ENCODE measurements at places on chromosomes 2 and 18. TPM values are rescaled to one million over a fixed set of nuclear protein-coding genes. Genes with fewer than 3 reads are reported as not detected.

The CASP10 gene
- polyA plus RNA-seq = 6.3 TPM

The COL4A3 gene
- 0.07 TPM for polyA plus RNA-seq

The GTF2A1L gene
- polyA plus RNA-seq = not detected

The GNLY gene
- polyA plus RNA-seq = 20.4 TPM

The ANKRD62 gene
- polyA plus RNA-seq = not detected

The INPP5D gene
- 97.7 TPM for polyA plus RNA-seq

- H3K27me3 ChIP-seq = peaks cover 56% of the 10 kb centered on the region
- no peak overlapping the region for H3K4me3 ChIP-seq
- no peak overlapping the region for H3K27ac ChIP-seq
- no peak for DNase-seq
These were observed 5.2 kb downstream of the CD207 start for GRCh38 chr2:70830366-70830765.

DNA sequence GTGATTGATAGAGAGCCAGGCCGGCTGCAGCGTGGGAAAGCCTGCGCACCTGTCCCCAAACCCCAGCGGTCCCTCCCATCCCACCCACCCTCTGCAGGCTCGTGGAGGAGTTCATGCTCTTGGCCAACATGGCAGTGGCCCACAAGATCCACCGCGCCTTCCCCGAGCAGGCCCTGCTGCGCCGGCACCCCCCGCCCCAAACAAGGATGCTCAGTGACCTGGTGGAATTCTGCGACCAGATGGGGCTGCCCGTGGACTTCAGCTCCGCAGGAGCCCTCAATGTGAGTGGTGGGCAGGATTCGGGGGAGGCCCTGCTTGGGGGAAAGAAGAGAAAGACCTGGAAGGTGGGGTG, 48.9 kb upstream of the ALPP start:
- H3K27ac ChIP-seq = no peak overlapping the region
- H3K36me3 ChIP-seq = no peaks in the 10 kb centered on the region
- no peak overlapping the region for H3K4me3 ChIP-seq
- H3K4me1 ChIP-seq = peaks cover 5% of the 10 kb centered on the region
- no peak for DNase-seq

GRCh38 chr2:46393347-46393820, 86.0 kb upstream of the TMEM247 start:
- no peak overlapping the region for H3K27ac ChIP-seq
- H3K4me3 ChIP-seq = no peak overlapping the region
- H3K4me1 ChIP-seq = no peaks in the 10 kb centered on the region
- H3K36me3 ChIP-seq = no peaks in the 10 kb centered on the region
- DNase-seq = no peak

DNA sequence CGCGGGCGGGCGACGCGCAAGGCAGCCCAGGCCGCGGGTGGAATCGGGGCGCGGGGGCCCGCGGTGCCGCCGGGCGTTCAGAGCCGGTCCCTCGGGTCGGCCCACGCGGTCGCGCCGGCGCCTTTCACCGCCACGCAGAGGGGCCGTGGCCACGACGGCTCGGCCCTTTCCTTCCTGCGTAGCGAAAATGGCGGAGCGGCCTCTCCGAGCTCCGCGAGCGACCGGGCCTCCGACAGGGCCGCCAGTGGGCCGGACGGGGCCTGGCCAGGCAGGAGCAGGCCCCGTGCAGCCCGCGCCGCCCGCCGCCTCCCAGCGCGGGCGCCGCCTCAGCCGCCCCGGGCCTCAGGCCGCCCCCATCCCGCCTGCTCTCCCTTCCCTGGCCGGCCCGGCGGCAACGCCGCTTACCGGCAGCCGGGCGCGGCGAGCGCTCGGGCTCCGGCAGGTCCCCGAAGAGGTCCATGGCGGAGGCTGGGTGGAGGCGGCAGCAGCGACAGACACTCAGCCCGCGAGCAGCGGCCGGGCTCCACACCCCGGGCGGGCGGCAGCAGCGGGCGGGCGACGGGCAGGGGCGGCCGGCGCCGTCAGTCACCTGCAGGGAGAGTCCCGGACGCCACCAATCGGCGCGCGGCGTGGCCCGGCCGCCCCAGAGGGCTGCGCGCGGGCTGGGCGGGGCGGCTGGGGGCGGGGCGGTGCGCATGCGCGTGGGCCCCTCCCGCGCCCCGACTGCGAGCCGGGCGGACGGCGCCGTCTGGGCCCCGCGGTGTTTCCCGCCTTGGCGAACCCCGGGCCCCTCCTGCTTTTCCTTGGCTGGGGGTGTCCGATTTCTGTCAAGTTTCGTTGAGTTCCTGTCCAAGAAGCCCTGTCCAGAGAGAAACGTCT, at the start of gene ILKAP:
Gene ILKAP, minus strand, starts transcription at position 602 of the 879 bp plus-strand sequence. Its CDS starts 142 bp downstream, at position 460.
- peak; percentile 92 for DNase-seq
- H3K4me3 ChIP-seq = peak within 1 kb of the TSS; percentile 94

GRCh38 chr2:149732001-149732685, 144.6 kb upstream of the MMADHC start:
- no peak for DNase-seq
- no peaks in the 10 kb centered on the region for H3K36me3 ChIP-seq
- no peak overlapping the region for H3K27ac ChIP-seq
- H3K4me1 ChIP-seq = no peaks in the 10 kb centered on the region
- no peaks in the 10 kb centered on the region for H3K27me3 ChIP-seq

GRCh38 chr2:191150600-191151330, at the start of gene STAT4:
Gene STAT4, minus strand, starts transcription at chr2:191150994. Its CDS starts 2,791 bp downstream, at chr2:191148203.
- H3K27me3 ChIP-seq = peaks cover 4% of the 10 kb centered on the region
- H3K4me1 ChIP-seq = peaks cover 9% of the 10 kb centered on the region
- H3K27ac ChIP-seq = peak within 1 kb of the TSS; percentile 90
- no peaks in the 10 kb centered on the region for H3K36me3 ChIP-seq
- H3K4me3 ChIP-seq = peak within 1 kb of the TSS; percentile 89

DNA sequence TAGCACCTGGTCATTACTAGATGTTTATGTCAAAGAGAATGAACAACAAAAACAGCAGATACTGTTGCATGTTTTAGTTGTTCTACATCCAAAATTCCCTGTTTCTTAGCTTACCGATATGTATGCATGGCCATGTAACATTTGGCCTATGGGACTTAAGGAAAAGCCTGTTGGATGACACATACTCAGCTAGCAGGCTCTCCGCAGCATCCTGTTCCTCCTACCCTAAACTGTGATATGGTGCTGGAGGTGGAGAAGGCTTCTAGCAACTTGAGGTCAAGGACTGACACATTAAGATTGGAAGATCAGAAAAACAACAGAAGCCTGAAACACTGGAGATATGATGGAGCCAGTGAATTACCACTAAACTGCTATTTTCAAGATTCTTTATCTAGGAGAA, 537.8 kb downstream of the LRRTM4 start:
- H3K36me3 ChIP-seq = no peaks in the 10 kb centered on the region
- no peak overlapping the region for H3K27ac ChIP-seq
- H3K27me3 ChIP-seq = no peaks in the 10 kb centered on the region
- H3K4me1 ChIP-seq = no peaks in the 10 kb centered on the region

DNA sequence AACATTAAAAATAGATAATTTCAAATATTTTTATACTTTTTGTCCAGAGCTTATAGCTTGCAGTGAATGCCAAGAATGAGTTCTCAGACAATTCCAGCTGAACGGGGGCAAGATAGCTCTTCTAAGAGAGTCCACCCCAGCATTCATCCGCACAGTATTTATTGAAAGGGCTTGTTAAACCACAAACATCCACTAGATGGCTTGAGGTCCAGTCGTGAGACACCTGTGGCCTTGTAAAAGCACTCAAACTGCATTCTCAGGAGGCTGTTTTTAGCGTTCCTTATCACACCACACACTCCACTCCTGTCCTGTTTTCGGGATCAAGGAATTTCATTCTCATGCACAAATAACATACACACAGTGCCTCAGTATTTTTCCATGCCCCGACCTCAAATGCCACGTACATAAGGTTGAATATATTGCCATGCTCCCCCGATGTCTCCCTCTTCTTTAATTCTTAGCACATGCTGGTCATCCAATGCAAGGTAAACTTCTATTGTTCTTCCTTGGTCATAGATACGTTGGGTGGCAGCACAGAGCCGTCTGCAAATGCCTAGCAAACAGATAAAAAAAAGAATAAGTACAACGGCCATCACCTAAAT, 47.4 kb downstream of the DNAJC10 start:
- no peak overlapping the region for H3K4me3 ChIP-seq
- no peak overlapping the region for H3K27ac ChIP-seq
- H3K4me1 ChIP-seq = no peaks in the 10 kb centered on the region
- H3K27me3 ChIP-seq = no peaks in the 10 kb centered on the region
- H3K36me3 ChIP-seq = peaks cover 53% of the 10 kb centered on the region
- DNase-seq = no peak

DNA sequence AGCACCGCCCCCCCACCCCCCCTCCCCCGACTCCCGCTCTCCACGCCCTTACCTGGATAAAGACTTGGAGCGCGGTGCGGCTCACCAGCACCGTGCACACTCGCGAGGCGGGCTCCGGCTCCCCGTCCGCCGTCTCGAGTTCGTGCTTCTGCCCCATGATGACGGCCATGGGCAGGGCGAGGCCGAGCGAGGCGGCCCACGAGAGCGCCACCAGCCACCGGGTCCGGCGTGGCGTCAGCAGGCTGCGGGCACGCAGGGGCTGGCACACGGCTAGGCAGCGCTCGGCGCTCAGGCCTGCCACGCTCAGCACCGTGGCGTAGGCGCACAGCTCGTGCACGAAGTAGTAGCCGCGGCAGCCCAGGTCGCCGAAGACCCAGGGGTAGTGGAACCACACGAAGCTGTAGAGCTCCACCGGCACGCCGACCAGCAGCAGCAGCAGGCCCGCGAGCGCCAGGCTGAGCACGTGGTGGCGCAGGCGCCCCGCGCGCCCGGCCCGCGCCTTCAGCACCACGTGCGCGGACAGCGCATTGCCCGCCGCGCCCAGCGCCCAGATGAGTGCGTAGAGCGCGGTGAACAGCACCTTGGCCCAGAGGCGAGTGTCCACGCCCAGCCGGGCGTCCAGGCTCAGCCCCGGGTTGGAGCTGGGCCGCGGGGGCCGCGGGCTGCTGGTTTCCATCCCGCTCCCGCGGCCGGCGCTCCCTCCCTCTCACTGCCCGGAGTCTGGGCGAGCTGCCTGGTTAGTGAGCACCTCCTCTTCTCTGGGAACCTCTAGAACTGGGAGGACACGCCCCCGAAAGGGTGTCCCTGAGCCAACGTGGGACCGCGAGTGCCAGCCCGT, at the start of gene NTSR2:
Gene NTSR2, minus strand, starts transcription at position 742 of the 838 bp plus-strand sequence. Its CDS starts 66 bp downstream, at position 676.
- no peak within 1 kb of the TSS for H3K4me3 ChIP-seq
- DNase-seq = peak; percentile 15
- H3K27ac ChIP-seq = no peak within 1 kb of the TSS
- peaks cover 31% of the 10 kb centered on the region for H3K4me1 ChIP-seq
- H3K27me3 ChIP-seq = peaks cover 41% of the 10 kb centered on the region

DNA sequence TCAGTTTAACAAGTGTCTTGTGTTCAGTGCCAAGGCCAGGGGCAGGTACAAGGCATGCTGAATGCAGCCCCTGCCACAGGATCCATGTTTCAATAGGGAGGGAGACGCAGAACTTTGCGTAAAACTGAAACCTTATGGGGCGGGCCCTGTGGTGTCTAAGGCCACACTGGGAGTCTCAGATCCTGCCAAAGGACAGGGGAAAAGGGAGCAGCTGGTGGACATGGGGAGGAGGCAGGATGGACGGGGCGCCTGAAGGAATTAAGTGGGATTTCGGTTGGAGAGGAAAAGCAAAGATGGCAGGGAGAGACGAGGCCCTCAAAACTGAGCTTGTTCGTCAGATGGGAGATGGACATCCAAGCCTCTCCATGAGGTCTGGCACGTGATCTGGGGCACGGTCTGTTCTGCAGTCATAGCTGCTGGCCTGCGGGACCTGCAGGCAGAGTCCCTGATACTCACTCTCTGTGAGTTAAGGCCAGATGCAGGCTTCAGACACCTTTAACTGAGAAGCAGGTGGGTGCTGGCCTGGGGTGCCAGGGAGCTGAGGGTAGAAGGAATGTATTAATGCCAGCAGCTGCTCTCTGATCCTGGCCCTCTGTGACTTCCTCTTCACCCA, 48.8 kb downstream of the TCF7L1 start:
- H3K36me3 ChIP-seq = no peaks in the 10 kb centered on the region
- no peak overlapping the region for H3K27ac ChIP-seq
- no peak for DNase-seq
- no peaks in the 10 kb centered on the region for H3K4me1 ChIP-seq

DNA sequence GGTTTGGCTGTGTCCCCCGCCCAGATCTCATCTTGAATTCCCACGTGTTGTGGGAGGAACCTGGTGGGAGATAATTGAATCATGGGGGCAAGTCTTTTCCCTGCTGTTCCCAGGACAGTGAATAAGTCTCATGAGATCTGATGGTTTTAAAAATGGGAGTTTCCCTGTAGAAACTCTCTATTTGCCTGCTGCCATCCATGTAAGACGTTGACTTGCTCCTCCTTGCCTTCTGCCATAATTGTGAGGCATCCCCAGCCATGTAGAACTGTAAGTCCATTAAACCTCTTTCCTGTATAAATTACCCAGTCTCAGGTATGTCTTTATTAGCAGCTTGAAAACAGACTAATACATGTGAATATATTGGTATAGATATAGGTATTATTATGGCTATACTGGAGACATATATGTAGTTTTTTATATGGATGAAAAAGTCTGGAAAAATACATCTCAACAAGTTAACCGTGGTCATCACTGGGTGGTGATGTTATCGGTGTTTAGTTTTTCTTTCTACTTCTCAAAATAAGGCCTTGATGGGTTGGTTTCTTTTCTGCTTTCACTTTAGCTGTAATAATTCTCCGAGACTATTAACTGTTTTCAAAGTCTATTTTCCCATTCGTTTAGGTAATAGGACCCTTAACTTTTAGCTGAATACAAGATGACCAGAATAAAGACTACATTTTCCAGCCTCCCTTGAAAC, 39.1 kb upstream of the NCOA1 start:
- H3K27ac ChIP-seq = no peak overlapping the region
- H3K4me1 ChIP-seq = no peaks in the 10 kb centered on the region
- H3K36me3 ChIP-seq = no peaks in the 10 kb centered on the region
- no peak for DNase-seq
- H3K27me3 ChIP-seq = peaks cover 6% of the 10 kb centered on the region
- H3K4me3 ChIP-seq = no peak overlapping the region

DNA sequence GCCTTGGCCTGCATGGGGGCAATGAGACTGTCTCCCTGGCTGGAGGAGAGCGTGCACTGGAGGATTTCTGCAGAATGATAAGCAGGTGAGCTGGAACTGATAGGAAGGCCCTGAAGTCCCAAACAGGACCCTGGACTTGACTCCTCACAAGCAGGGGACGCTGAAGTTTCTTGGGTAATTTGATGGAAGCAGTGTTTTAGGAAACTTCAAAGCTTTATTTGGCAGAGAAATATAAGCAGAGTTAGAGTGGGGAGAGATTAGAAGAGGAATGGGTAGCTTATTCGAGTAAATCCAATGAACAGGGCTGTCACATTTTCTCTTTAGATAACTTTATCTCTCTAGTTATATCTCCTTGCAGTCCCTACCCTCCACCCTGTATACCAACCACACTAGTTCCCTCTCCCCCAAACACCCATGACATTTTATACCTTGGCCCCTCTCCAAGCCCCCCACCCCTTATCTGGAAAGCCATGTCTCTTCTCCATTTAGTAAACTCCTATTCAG, 73.6 kb upstream of the IGFBP5 start:
- H3K27me3 ChIP-seq = peaks cover 15% of the 10 kb centered on the region
- H3K4me1 ChIP-seq = no peaks in the 10 kb centered on the region
- H3K4me3 ChIP-seq = no peak overlapping the region
- H3K36me3 ChIP-seq = no peaks in the 10 kb centered on the region
- H3K27ac ChIP-seq = no peak overlapping the region

DNA sequence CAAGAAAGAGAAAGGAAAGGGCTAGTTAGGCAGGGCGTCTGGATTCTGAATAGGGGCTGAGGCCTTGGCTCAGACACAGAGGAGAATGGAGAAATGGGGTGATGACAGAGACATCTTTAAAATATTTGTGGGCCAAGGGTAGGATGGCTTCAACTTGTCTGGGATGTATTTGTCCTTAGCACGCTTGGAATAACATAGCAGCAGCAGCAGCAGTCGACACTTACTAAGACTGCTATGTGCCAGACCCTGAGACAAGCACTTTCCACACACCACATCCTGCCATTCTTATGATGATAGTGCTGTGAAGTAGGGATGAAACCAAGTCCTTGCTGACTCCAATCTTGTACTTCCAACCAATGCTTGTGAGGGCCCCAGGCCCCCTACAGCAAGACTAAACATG, 2.6 kb downstream of the IL1RL1 start:
- no peaks in the 10 kb centered on the region for H3K36me3 ChIP-seq
- DNase-seq = no peak
- H3K4me1 ChIP-seq = no peaks in the 10 kb centered on the region
- H3K27ac ChIP-seq = no peak overlapping the region

Data from naive B cell (primary cell).